ENCODE measurements at places on chromosomes 1 and 21.

GRCh38 chr1:89254658-89255287, 17.9 kb downstream of the GBP5 start:
- DNase-seq, result no peak

DNA sequence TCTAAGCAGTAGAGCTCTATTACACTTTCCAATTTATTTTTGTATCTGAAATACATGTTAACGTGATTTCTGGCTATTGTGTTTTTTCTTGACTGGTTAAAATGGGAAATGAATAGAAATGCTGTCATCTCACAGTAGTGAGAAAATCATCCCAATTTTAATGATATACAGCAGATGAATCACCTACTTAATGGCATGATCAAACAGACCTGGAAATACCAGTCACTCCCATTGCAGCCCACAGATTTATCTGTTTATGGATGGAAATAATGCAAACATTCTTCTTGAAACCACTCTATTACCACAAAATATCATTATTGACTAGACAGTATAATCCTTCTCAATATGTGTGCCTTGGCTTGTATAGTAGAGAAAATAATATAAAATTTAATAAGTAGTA, 497.8 kb upstream of the ADAMTS5 start:
- DNase-seq, result no peak

GRCh38 chr1:6580119-6580592, 362 bp downstream of the ZBTB48 start:
- DNase-seq, result peak; percentile 72

DNA sequence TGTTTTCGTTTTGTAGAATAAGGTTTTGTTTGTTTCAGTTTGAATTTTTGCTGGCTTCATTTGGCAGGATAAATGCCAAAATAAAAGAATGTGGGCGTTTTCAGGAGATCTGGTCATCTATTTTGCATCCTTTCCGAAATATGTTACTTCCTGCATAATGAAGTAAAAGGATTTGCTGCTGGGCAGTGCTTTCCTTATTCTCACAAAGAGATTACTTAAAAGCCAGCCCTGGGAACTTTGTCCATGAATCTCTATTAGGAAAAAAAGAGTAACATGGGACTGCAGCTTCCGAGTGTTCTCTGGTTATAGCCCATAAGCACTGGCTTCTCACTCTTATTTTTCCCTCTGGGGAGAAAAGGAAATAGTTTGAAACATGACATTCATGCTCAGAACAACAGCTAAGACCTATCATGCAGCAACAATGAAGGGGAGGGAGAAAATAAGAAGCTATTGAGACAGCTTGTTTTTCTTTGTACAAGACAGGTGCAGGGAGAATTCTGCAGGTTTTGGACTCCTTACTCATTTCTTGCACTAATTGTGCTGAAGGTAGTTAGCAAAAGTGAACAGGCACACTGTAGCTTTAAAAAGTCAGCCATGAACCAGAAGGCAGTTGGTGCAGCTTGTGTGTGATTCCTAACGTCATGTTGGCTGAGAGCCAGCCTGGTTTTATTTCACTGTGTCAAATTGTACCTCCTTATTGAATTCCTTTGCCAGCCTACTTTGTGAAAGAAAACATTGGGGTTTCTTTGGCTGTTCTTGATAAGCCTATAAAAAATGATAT, at the start of gene SAMD13:
TSS of gene SAMD13 (plus strand) at position 705 of the 781 bp plus-strand sequence. CDS start 1,527 bp downstream, outside the sequence.
- peak; percentile 96 for DNase-seq

DNA sequence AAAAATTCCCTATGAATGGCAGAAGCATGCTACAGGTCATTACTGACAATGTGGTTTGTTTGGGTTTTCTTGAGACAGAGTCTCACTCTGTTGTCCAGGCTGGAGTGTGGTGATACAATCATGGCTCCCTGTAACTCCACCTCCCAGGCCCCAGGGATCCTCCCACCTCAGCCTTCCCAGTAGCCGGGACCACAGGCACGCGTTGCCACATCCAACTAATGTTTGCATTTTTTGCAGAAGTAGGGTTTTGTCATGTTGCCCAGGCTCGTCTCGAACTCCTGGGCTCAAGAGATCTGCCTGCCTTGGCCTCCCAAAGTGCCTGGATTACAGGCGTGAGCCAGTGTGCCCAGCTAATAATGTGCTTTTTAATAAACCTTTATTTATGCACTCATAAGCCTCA, 259.1 kb downstream of the NFIA start:
- no peak for DNase-seq

GRCh38 chr1:103250441-103250861, 142.1 kb upstream of the COL11A1 start:
- no peak for DNase-seq

GRCh38 chr1:173857363-173857917, 10.3 kb downstream of the GAS5 start:
- DNase-seq, result no peak

- no peak for DNase-seq
These were observed 110.2 kb downstream of the FCRL5 start for GRCh38 chr1:157442065-157442464.

- no peak for DNase-seq
These were observed 125.7 kb downstream of the MATN1 start for GRCh38 chr1:30597711-30598110.

DNA sequence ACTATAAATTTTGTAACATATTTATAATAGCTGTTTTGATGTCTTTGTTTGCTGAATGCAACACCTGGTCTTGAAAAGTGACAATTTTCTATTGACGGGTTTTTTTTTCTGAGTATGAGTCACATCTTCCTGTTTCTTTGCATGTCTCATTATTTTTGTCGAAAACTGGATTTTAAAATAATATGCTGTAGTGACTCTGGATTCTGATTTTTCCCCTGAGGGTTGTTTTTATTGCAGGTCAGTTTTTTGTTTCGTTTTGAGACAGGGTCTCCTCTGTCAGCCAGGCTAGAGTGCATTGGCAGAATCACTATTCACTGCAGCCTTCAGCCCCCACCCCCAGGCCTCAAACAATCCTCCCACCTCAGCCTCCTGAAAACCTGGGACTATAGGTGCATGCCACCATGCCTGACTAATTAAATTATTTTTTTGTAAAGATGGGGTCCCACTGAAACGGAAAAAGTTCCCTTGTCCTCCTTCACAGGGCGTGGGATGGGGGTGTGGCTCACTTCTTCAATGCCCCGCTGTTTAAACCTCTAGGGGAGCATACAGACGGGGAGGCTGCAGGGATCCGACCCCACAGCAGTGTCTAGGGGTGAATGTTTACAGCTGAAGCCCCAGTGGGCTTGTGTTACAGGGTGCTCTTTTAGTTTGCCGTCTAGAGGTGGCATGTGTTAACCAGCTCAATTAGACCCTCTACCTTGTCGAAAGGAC, 11.3 kb upstream of the PPIE start:
- no peak for DNase-seq

DNA sequence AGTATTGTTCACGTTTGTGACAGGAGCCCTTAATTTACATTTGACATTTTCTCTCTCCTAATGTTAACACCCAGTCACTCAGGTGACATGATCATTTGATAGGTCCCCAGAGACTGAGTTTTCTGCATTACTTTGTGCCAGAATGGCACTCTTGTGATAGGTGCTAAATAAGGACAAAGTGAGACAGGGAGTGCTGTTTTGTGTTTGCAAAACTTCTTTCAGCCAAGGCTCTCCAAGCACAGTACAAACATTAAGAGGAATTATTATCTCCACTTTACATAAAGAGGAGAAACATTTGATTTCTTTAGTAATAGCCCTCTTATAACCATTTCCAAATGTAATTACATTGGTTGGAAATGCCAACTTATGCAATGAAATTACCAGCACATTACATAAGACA, 355.2 kb downstream of the NTNG1 start:
- no peak for DNase-seq

DNA sequence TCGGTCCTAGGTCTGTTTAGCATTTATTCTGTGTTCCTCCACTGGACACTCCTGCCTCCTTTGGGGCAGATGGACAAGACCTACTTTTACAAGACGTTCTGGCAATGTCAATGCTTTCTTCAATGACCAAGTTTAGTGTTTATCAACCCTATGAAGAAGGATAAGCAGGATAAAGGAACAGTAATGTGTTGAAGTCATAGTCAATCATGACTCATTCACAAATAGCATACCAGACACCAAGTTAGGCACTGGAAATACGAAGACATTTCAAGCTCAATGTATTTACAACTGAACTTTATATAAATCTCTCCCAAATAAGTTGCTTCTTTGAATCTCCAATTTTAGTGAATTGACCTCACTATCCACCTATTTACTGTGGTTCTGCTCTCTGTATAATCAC, 4.8 kb upstream of the SLC35D1 start:
- DNase-seq, result no peak

- no peak for DNase-seq
These were observed 154.8 kb upstream of the GRIK3 start for GRCh38 chr1:37189111-37189510.

DNA sequence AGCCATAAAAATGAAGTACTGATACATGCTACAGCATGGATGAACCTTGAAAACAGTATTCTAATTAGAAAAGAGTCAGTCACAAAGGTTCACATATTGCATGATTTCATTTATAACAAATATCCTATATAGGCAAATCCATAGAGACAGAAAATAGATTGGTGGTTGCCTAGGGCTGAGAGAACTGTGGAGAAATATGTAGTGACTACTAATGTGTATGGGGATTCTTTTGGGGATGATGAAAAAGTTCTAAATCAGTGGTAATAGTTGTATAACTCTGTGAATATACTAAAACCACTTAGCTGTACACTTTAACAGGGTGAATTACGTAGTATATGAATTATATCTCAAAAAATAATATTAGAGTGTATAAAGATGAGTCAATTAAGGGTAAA, 45.8 kb downstream of the RNF115 start:
- no peak for DNase-seq

DNA sequence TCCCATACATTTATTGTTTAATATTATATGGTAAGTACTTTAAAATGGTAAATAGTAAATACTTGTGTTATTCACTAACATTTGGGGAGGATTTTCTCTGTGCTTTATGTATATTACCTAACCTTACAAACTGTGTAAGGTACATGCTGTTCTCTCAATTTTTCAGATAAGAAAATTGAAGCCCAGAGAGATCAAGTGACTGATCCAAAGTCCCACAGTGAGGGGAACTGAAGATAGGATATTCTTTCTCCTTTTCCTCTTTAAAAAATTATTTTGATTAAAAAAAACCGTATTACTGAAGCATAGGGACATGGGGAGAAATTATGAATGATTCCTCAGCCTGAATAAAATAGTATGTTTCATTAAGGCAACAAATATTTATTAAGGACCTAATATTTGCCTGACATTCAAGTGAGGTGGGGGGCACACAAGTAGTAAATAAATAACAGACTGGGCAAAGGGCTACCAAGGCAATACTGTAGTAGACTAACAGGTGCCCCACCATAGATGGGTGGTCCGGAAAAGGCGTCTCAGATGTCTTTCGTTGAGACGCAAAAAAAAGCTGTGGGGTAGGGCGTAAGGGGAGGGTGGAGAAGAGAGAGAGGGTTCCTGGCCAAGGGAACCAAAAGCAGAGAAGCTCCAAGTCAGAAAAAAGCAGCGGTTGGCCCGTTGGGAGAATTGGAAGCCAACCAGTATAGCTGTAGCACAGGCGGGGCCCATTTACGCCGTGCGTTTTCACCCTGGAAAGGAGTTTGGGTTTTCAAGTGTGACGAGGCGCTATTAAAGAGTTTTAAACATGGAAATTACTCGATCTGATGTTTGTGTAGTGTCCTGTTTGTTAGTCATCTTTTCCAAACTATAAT, 944 bp upstream of the AGO3 start:
- DNase-seq, result peak; percentile 89

GRCh38 chr1:27153927-27154358, 982 bp downstream of the SLC9A1 start:
- no peak for DNase-seq

- DNase-seq, result no peak
These were observed 49.6 kb downstream of the INTS7 start for GRCh38 chr1:211985556-211986264.

GRCh38 chr1:6234502-6235295, 1.1 kb downstream of the ICMT start:
- DNase-seq, result no peak

DNA sequence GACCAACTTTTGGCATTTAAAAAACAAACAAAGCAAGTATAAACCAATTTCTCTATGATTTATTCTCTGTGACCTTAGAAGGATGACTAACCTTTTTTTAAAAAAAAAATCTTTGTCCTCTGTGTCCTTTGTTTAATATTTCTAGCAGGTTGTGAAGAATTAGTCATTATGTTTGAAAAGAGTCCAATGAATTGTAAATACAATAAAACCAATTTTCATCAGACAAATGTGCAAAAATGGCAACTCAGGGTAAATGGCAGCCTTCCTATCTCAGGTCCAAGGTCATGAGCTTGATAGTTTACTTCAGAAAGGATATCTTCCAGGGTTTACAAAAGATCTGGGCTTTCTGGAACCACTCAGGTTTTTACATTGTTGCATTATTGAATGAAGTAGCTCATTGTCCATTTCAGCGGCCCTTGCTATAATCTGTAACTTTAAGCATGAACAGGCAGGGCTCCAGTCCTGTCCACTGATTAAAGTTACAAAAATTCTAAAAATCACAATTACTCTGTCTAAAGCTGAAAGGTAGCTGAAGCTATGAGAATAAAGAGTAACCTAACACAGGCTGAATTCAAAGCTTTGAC, 11.7 kb upstream of the MAP3K21 start:
- DNase-seq, result no peak

DNA sequence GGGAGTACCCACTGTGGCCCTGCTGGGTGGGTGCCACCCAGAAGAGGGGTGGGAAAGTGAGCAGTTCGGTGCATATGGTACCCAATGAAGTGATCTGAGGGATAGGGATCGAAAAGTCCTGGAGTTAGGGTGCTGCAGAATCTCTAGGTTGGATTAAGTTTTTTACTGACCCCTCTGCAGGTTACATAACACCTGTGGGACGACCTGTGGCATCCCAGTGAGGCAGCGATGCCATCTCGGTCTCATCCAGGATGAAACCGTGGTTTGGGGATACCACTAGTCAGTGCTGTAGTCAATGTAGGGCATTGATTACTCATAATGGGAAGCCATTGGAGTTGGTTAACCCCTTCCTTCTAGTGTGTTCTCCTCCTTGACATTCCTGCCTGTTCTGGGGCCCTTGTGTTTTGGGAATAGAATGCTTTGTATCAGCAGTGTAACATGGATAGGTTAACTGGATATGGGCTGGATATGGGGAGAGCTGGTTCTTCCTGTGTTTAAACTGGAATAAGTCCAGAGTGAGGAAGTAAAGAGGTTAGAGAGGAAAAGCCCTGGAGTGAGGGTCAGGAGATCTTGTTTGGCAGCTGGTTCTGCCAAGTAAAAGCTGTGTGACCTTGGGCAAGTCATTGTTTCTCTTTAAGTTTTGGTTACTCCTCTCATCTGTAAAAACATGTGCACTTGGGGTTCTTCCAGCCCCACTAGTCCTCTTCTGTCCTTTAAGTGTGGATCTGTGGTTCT, 42.8 kb upstream of the ATF3 start:
- DNase-seq, result no peak

GRCh38 chr1:33331444-33332356, 10.8 kb upstream of the A3GALT2 start:
- no peak for DNase-seq

GRCh38 chr1:153774780-153775457, at the start of gene SLC27A3:
Gene SLC27A3 (plus strand): TSS chr1:153775407. CDS start chr1:153775498, 91 bp downstream.
- DNase-seq, result peak; percentile 68

GRCh38 chr1:224914292-224914900, 15.1 kb upstream of the DNAH14 start:
- DNase-seq, result no peak

- no peak for DNase-seq
These were observed 449.6 kb downstream of the GPATCH2 start for GRCh38 chr1:217181176-217181746.

- DNase-seq, result no peak
These were observed 2.7 kb upstream of the LHX9 start for GRCh38 chr1:197914510-197914909.

- DNase-seq, result no peak
These were observed at the start of gene C1QC for GRCh38 chr1:22643381-22643780. Gene C1QC (plus strand): TSS chr1:22643633. CDS start chr1:22644024, 391 bp downstream.

- DNase-seq, result no peak
These were observed 156.2 kb downstream of the ZBTB18 start for GRCh38 chr1:244207042-244207934.

Data from hematopoietic multipotent progenitor cell treated with erythropoietin and hydrocortisone succinate and interleukin-3 and kit ligand, for 6 days (in vitro differentiated cells).